Femur (tissue), 1 donor: ENCODE measurements at places on chromosomes 3 and 15.

- DNase-seq: peak; percentile 49
Measured at GRCh38 chr3:48503401-48504050, 448 bp downstream of the SHISA5 start.

DNA sequence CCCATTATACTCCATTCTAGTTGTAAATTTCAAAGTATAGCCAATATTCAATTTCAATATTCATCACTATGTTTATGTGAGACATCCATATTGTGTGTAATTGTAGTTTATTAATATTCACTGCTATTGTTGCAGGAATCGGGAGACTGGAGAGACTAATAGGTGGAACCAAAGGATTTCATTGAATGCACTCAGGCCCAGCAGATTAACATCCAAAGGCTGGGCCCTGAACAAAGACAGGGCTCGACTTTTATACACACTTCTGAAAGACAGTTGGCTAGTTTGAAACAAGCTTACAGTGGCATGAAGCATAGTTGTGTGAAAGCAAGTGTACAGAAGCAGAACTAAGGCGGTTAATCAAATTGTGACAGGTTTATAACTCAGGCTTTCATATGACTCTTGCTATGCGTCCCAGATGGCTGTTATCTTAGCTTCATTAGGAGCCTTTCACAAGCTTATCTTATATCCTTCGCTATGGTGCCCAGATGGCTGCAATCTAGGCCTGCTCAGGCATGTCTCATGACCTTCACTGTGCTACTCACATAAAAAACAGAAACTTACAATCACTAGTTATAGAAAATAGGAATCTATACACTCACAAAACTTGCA is 1038.8 kb upstream of the EPHA6 start:
- DNase-seq: no peak

- DNase-seq: no peak
Measured at GRCh38 chr15:40843885-40844695, at the start of gene SPINT1. SPINT1 (plus strand) TSS chr15:40844048; CDS start chr15:40844555, 507 bp downstream.

- no peak for DNase-seq
Measured at GRCh38 chr3:13661121-13661520, 112.2 kb downstream of the FBLN2 start.

DNA sequence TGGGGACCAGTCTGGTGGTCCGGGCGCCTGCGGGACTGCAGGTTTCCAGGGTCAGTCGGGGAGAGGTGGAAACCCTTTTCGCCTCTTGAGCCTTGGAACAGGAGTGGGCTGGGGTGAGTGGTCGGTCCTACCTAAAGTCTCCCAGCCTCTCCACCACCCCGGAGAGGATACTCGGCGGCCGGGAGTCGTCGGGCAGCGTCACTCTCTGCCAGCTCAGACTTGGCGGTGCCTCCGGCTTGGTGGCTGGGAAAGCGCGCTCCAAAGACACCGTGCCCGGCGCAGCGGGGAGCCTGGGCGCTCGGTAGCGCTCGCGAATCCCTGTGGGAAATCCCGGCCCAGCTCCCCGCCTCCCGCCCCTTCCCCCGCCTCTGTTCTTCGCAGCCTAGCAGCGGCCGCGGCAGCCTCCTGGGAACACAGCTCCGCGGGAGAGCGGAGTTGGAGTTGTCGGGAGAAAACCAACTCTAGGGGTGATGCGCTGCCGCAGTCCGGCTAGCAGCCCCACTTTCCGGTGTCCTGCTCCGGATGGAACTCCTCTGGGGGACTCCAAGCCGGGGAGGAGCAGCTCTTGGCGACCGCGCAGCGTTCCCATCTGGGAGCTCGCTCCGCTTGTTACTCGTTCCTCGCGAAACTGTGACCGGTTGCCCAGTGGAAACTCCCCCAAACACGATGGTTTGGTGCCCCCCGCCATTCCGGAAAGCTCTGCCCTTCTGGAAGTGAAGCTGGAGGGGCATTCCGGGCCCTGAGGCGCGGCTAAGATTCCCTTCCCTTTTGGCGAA is 1.4 kb downstream of the EPHB1 start:
- DNase-seq: no peak

- DNase-seq: no peak
Measured at GRCh38 chr3:115688418-115688817, 65.1 kb downstream of the GAP43 start.

GRCh38 chr3:121557426-121557934 is 10.3 kb upstream of the ARGFX start:
- DNase-seq: no peak

DNA sequence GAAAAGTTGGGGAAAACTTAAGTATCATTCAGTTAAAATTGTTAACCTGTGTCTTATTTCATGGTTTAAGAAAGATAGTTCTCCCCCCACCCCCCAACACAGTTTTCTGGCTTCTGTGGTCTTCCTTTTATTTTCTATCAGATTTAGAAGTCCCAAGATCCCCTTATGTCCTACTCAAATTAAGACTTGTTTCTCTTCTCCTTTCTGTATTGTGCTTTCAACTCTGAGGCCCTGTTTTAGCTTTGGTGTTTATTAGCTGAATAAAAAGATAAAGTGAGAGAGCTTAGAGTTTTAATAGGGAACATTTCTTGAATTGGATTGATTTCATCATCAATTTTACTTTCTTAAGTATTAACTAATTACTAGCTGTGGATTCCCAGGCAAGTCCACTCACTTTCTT is 62.6 kb downstream of the AKAP13 start:
- DNase-seq: no peak

GRCh38 chr3:194333212-194333980 is 17.7 kb downstream of the CPN2 start:
- DNase-seq: peak; percentile 94

DNA sequence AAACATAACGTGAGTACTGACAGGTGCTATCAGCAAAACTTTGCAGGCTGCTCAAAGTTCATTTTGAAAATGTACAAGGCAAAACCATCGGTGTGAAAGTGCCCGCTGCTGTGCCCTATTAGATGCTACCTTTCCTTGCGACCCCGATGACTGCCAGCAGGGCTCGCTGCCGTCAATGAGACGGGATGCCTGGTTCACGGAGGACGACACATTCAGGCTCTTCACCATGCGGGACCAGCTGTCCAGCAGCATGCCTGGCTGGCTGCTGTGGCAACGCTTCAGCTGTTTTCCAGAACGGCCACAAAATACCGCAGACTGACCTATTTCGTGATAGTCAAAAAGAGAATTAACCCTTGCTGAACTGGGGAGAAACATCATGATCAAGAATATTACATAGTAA is 92.7 kb upstream of the OCA2 start:
- DNase-seq: peak; percentile 80

DNA sequence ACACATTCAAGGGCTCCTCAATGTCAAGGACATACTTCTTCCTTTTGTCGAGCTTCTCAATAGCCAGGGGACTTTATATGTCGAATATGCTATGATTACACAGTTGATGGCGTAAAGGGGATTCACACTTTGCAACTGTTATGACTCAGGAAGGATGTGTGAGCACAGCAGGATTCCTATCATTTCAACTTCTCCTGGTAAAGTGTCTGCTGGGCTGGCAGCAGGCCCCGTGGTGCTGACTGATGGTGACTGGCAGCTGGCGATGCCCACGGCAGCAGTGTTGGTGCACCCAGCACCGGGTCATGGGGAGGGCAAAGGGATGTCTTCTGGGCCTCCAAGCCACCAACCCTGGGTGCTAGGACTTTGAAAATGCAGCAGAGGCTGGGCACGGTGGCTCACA is 44.8 kb upstream of the GNB5 start:
- no peak for DNase-seq

GRCh38 chr3:135261916-135262315 is 466.9 kb downstream of the EPHB1 start:
- no peak for DNase-seq

DNA sequence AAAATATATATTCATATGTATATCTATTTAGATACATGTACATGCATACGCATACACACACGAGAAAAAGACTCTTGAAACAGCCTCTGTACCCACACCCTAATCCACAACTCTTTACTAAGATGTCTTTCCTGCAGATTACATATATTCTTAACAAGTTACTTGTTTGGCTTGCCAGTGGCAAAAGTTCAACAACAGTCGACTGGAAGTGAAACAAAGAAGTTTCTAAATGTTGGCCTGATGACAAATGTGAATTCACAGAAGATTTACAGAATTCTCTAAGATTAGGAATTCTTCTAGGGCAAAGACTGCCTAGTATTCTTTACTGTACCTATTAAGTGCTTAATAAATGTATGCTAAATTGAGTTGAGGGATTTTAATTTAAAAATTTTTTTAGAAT is 116.8 kb downstream of the CDIN1 start:
- no peak for DNase-seq

GRCh38 chr3:143839980-143840379 is 8.3 kb downstream of the SLC9A9 start:
- no peak for DNase-seq

GRCh38 chr3:36548712-36549111 is 168.4 kb downstream of the STAC start:
- no peak for DNase-seq
